SJSA1 (cell line): ENCODE measurements at places on chromosomes 6 and 20. TPM values are rescaled to one million over a fixed set of nuclear protein-coding genes. Genes with fewer than 3 reads are reported as not detected.

The DDO gene
- total RNA-seq: 0.53 TPM in 1 of 2 replicates, not detected in the other

The HMGCLL1 gene
- total RNA-seq: not detected in 2 replicates

The UBE2C gene
- total RNA-seq: 187 and 249 TPM in 2 replicates

DNA sequence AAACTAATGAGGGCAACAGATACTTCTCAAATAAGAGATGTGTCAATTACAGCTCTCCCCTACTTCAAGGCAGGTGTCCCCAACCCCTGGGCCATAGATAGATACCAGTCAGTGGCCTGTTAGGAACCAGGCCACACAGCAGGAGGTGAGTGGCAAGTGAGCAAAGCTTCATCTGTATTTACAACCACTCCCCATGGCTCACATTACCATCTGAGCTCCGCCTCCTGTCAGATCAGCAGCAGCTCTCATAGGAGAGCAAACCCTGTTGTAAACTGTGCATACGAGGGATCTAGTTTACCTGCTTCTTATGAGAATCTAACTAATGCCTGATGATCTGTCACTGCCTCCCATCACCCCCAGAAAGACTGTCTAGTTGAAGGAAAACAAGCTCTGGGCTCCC lies 422.1 kb downstream of the GJA1 start:
- no peaks in the 10 kb centered on the region for H3K36me3 ChIP-seq
- H3K4me3 ChIP-seq: no peak overlapping the region
- H3K27ac ChIP-seq: no peak overlapping the region

- H3K27me3 ChIP-seq: no peaks in the 10 kb centered on the region
- peak overlapping the region; percentile 63 for H3K4me3 ChIP-seq
- no peaks in the 10 kb centered on the region for H3K36me3 ChIP-seq
- peaks cover 16% of the 10 kb centered on the region for H3K4me1 ChIP-seq
- peak overlapping the region; percentile 23; the same call in 1 of the 2 replicates for H3K27ac ChIP-seq
Observed at GRCh38 chr20:41318271-41318649, 729 bp upstream of the ZHX3 start.

DNA sequence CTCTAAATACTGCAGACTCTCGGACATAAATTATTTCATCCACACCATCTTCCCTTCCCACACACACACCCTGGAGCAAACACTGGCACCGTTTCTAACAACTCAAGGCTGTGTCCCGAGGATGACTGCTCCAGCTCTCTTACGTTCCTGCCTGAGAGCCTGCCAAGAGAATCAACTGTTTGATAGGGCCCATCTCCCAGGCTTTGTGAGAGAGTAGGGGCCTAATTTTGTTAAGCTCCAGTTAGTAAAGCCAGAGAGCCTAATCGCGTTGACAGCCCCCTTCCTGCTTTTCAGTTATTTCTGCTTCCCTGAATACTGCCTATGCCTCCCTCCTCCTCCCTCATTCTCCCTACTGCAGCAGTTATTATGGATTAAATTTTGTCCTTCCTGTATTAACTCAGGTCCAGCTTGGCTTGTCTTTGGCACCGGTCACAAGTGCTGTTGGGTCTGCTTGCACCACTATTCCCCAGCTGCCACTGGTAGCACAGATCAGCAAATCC lies 118.1 kb upstream of the TMEM181 start:
- DNase-seq: no peak
- no peaks in the 10 kb centered on the region for H3K36me3 ChIP-seq
- no peaks in the 10 kb centered on the region for H3K27me3 ChIP-seq

DNA sequence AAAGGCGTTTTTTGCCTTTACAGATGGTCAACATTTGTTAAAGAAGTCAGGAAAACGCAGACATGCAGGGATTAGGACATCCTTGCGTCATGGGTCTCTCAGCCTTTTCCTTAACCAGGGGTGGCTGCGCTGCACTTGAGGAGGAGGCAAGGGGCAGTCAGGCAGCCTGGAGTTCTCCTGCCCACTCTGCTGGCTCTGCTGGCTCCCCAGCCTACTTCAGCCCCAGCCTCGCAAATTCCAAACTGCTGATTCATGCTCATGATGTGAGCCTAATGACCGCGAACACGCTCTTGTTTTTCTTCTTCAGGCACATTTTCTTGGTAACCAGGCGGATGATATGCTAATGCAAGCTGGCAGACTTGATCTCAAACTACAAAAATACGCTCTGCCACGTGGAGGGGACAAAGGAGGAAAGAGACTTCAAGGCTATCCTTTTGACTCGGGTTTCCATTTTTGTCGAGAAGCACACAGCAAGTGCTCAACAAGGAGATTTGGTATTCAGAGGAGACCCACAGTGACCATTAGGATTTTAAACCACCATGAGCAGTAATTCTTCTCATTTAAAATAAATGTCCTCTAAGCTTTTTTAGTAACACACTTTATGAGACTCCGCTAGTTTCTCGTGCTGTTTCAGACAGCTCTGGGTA lies 290.3 kb upstream of the STXBP5 start:
- no peaks in the 10 kb centered on the region for H3K27me3 ChIP-seq
- peak overlapping the region; percentile 99 for H3K27ac ChIP-seq
- H3K4me3 ChIP-seq: peak overlapping the region; percentile 19

DNA sequence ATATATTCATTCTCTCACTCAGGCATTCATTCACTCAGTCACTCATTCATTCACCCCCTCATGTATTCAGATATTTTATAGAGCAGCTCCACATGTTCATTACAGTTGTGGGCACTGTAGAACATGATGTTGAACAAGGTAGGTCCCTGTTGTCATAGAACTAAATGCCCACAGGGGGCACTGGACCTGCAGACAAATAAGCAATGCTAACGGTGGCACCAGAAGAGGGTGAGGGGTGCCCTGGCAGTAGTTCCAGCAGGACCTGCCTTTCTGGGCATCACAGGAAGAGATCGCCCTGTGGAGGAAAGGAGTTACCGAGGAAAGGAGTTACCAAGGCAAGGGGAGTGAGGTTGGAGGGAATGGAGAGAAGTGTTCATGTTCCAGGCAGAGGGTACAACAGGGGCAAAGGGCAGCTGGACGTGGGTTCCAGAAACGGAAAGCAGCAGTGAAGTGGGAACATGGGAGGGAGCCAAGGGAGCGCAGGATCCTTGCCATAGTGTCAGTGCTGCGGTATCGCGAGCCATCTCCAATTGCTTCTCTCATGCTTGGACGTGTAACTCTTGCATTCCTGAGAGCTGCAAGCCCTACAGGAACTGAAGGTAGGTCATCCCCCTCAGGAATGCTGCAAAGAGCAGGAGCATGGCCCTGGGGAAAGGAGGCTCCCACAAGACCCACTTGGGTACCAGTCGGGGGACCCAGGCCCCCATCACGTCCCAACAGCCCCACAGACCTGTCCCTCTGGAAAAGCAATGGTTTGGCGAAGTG lies 128.2 kb downstream of the EDN3 start:
- H3K27ac ChIP-seq: no peak overlapping the region
- no peaks in the 10 kb centered on the region for H3K36me3 ChIP-seq
- DNase-seq: no peak
- H3K4me3 ChIP-seq: no peak overlapping the region
- 0 out of 2 replicates have a peak, but pooled peaks cover 2% of the 10 kb centered on the region for H3K27me3 ChIP-seq

DNA sequence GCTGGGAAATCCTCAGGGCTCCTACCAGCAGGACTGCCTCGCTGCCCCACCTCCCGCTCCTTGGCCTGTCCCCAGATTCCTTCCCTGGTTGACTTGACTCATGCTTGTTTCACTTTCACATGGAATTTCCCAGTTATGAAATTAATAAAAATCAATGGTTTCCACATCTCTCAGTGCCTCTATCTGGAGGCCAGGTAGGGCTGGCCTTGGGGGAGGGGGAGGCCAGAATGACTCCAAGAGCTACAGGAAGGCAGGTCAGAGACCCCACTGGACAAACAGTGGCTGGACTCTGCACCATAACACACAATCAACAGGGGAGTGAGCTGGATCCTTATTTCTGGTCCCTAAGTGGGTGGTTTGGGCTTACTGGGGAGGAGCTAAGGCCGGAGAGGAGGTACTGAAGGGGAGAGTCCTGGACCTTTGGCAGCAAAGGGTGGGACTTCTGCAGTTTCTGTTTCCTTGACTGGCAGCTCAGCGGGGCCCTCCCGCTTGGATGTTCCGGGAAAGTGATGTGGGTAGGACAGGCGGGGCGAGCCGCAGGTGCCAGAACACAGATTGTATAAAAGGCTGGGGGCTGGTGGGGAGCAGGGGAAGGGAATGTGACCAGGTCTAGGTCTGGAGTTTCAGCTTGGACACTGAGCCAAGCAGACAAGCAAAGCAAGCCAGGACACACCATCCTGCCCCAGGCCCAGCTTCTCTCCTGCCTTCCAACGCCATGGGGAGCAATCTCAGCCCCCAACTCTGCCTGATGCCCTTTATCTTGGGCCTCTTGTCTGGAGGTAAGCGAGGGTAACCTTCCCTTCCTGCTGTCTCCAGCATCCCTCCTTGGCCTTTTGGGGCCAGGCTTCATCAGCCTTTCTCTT lies at the start of gene CFB:
CFB (plus strand) TSS at position 589 of the 863 bp plus-strand sequence; CDS start at position 716, 127 bp downstream.
- H3K4me3 ChIP-seq: no peak within 1 kb of the TSS
- no peaks in the 10 kb centered on the region for H3K27me3 ChIP-seq
- peak; percentile 44 for DNase-seq

DNA sequence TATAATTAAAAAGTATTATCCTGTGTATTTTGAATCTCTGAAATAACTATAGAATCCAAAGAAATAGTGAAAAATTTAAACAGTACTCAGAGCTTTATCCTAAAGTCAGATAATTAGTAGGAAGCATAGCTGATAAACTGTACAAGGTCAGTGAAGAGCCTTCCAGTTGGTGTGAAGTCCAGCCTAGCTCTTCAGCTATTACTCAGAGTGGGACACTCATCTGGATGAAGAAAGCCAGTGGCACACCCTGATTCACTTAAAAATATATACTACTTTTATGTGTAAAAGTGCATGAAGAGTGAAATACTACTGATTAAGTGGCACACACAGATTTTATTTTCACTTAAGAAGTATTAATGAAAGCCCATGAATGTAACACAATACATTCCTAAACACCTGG lies 3.1 kb downstream of the IFNGR1 start:
- H3K4me1 ChIP-seq: peaks cover 18% of the 10 kb centered on the region
- no peak for DNase-seq
- no peak overlapping the region for H3K27ac ChIP-seq
- H3K4me3 ChIP-seq: no peak overlapping the region
- H3K36me3 ChIP-seq: peaks cover 8% of the 10 kb centered on the region; the same call in 1 of the 2 replicates

DNA sequence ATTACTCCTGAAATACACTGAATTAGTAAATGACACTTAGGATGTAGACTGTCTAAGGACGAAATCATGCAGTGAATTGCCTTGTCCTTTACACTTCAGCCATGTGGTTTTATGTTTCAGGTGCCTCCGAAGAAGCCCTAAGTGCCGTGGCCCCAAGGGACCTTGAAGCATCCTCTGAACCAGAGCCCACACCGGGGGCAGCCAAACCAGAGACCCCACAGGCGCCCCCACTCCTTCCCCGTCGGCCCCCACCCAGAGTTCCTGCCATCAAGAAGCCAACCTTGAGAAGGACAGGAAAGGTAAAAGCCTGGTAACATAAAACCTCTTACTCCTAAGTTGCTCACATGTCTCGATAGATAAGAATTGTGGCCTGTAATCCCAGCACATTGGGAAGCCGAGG lies 75.3 kb downstream of the SERAC1 start:
- H3K4me3 ChIP-seq: no peak overlapping the region
- no peaks in the 10 kb centered on the region for H3K4me1 ChIP-seq
- H3K27ac ChIP-seq: no peak overlapping the region
- no peak for DNase-seq
- peaks cover 72% of the 10 kb centered on the region for H3K36me3 ChIP-seq

- H3K36me3 ChIP-seq: no peaks in the 10 kb centered on the region
- no peak overlapping the region for H3K4me3 ChIP-seq
- no peak overlapping the region for H3K27ac ChIP-seq
- H3K4me1 ChIP-seq: no peaks in the 10 kb centered on the region
Observed at GRCh38 chr6:135577059-135577538, 79.6 kb upstream of the AHI1 start.

DNA sequence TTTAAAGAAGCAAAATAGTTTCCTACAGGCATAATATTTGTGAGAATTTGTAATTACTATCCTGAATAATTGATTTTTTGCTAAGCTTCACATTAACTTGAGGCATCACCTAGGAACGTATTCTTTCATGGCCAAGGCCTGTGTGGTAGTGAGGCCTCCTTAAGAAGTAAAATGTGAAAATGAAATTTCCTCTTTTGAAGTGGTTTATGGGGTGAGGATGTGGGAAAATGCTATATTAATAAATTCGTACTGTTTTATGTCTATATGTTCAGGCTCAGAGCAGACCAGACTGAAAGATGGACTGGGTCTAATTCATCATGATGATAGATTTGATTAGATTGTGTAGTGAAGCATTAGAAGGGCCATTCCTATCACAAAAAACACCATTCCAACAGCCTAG lies 33.1 kb downstream of the MYLIP start:
- no peaks in the 10 kb centered on the region for H3K27me3 ChIP-seq
- no peaks in the 10 kb centered on the region for H3K36me3 ChIP-seq

GRCh38 chr20:62551407-62552323 lies 75.9 kb upstream of the GATA5 start:
- H3K36me3 ChIP-seq: no peaks in the 10 kb centered on the region
- DNase-seq: no peak
- no peak overlapping the region for H3K27ac ChIP-seq
- no peaks in the 10 kb centered on the region; the same call in 1 of the 2 replicates for H3K4me1 ChIP-seq

- no peak for DNase-seq
- no peaks in the 10 kb centered on the region for H3K27me3 ChIP-seq
- no peaks in the 10 kb centered on the region for H3K36me3 ChIP-seq
- no peak overlapping the region for H3K27ac ChIP-seq
- no peak overlapping the region for H3K4me3 ChIP-seq
Observed at GRCh38 chr6:107627969-107628368, 138.1 kb downstream of the SOBP start.

DNA sequence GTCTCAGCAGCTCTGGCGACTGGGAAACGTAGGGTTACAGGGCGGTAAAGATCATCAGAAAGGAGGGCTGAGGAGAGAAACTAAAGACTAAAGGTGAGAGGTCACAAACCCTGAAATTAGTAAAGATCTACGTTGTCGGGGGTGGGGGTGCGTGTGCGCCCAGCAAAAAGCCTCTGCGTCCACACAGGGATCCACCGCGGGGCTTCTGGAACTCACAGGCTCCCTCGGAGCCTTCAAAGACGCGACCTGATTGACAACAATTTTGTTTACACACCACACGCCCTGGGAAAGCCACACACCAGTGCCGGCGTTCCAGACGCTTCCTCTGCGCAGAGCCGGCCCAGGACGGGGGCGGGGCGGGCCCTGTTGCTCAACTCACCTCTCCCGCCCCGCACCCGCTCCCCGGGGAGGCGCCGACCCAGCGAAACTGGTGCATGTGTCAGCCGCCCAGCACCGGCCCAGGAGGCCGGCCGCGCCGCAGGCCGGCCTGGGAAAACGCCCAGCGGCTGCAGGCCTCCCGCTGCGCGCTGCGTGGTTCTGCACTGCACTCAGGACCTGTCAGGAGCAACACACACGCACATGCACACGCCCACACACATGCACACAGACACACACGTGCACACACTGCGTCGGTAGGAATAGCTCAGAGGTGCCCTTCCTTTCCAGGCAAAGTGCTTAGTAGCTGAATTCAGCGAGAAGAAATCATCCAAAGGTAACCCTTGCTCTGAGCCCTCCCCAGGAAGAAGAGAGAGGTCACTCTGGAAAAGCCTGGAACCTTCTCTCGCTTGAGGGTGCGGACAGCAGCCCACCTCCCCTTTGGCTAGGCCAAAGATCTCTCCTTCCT lies 57.2 kb upstream of the ARID1B start:
- no peaks in the 10 kb centered on the region for H3K27me3 ChIP-seq
- H3K27ac ChIP-seq: no peak overlapping the region
- peaks cover 8% of the 10 kb centered on the region for H3K4me1 ChIP-seq
- H3K36me3 ChIP-seq: no peaks in the 10 kb centered on the region
